ENCODE measurements at places on chromosomes 5 and 9. TPM values are rescaled to one million over a fixed set of nuclear protein-coding genes. Genes with fewer than 3 reads are reported as not detected.

The PCDHGB2 gene
- total RNA-seq = 0.47 TPM

- DNase-seq = no peak
- H3K4me1 ChIP-seq = no peaks in the 10 kb centered on the region
- no peak overlapping the region for H3K4me3 ChIP-seq
- H3K27ac ChIP-seq = no peak overlapping the region
- H3K36me3 ChIP-seq = no peaks in the 10 kb centered on the region
These were observed 195.0 kb downstream of the PDE4D start for GRCh38 chr5:59698207-59699178.

DNA sequence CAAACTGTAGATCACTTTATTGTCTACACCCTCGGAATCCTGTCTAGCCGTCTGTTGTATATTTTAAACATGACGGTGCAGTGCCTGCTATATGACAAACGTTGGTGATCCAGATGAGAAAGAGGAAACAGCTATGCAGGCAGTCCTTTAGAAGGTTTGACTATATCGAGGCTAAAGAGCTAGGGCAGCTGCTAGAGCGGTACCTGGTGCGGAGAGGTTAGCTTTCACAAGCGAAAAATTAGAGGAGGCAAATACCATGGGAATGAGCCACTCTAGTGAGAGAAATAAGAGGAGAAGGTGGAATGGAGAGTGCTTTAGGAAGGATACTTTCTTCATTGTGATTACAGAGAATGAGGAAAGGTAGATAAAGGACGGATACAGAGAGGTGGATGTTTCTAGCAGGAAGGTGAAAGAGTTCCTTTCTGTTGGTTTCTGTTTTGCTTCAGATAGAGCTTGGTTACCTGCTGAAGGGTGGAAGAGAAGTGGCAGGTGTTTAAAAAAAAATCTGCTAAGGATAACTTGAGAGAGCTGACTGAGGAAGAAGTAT lies 959 bp upstream of the FBXL17 start:
- peak overlapping the region; percentile 83 for H3K4me3 ChIP-seq
- H3K36me3 ChIP-seq = no peaks in the 10 kb centered on the region
- DNase-seq = no peak

- DNase-seq = no peak
- H3K36me3 ChIP-seq = no peaks in the 10 kb centered on the region
- peaks cover 15% of the 10 kb centered on the region for H3K4me1 ChIP-seq
- no peak overlapping the region for H3K27ac ChIP-seq
These were observed 3.5 kb downstream of the PAIP1 start for GRCh38 chr5:43553381-43553780.

The URM1 gene
- 77.3 TPM for total RNA-seq

DNA sequence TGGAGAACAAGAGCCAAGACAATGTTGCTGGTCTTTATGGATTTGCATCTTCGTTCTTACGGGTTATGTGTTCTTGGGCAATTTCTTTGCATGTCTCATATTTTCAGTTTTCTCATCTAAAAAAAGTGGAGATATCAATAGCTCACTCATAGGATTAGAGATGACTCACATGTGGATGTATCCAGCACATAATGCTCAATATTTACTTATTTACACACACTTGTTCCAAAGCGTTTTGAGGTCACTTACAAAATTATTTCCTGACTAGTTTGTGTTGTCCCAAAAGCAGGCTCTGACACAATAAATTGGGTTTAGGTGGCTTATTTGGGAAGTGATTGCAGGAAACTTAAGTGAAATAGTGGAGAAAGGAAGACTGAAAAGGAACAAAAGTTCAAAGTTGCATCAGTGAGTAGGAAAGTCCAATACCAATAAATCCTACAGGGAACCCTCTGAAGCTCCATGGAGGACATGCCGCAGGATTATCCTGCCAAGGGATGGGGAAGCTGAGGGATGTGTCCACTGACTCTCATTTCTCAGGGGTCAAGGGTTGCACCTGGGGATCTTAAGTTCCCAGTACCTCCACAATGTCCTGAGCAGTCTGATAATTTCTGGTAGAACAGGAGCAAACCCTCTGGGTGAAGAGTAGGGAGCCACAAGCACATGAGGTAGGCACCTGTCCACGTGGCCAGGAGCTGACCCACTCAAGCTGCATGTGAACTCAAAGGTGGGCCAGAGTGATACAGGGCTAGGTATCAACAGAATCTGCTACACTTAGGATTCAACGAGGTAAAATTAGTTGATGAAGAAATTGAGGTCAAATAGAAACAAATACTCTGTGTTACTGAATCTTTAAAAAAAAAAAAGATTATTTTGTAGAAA lies 37.4 kb upstream of the SLC44A1 start:
- no peak for DNase-seq
- H3K4me1 ChIP-seq = no peaks in the 10 kb centered on the region
- no peaks in the 10 kb centered on the region for H3K27me3 ChIP-seq
- no peaks in the 10 kb centered on the region for H3K36me3 ChIP-seq

Measured in colonic mucosa (tissue), 4 donors.